ENCODE measurements at places on chromosomes 5 and 9.

DNA sequence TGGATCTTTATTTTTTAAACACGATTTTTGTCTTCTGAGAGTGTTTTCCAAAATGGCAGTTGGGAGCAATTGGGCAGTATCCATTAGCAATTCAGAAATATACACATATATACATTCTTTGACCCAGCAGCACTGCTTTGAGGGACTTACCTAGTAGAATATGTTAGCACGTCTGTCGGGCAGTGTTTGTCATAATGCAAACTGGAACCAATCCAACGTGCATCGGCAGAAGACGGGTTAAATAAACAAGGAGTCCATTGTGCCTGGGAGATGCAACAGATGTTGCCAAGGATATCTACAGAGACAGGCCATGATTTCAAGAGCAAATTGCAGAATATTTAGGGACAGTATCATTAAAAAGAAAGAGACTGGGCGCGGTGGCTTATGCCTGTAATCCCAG, 107.0 kb downstream of the COL5A1 start:
- DNase-seq: no peak

DNA sequence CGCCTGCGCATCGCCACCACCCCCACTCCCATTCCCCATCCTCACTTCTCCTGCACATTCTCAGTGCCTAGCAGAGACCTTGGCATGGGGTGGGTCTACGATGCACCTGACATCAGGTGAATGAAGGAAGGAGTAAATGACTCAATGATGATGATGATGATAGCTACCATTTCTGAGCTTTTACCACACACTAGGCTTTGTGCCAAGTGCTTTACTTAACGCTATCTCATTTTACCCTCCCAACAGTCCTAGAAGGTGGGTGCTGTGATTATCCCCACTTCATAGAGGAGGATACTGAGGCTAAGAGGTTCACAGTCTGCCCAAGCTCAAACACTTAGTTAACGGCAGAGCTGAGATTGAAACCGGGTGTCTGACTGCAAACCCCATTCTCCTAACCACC, 27.1 kb downstream of the CAMK2A start:
- DNase-seq: no peak

- DNase-seq: no peak
Observed at GRCh38 chr5:169300468-169301385, at the start of gene SLIT3. Gene SLIT3, minus strand, starts transcription at chr5:169301139. Its CDS starts 430 bp downstream, at chr5:169300709.

DNA sequence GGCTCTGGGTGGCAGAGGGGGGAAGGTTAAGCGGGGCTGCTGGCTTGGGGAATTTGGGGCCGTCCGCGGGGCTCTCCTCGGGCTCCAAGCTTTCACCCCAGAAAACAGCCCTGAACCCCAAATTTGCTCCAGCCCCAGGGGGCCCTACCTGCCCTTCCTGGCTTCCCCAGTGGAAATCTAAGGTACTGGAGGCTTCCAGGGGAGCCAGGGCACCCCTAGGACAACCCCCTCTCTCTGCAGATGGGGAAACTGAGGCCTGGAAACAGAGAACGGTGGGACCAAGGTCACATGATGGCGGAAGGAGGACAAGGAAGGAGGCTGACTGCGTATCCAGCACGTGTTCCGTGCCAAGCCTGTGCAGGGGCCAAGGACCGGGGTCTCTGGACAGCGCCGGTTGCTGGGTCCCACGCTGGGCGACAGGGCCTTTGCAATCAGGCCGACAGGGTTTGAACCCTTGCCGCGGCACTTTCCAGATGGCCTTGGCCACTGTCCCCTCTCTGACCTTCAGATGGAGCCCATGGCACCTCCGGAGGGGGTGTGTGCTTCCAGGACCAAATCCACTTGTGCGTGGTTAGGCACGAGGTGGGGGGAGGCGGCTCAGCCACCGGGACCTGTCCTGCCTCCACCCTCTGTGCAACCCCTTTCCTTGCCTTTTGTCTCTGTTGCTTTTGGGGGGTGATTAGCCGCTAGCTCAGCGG, 183.1 kb downstream of the C9orf50 start:
- DNase-seq: no peak

DNA sequence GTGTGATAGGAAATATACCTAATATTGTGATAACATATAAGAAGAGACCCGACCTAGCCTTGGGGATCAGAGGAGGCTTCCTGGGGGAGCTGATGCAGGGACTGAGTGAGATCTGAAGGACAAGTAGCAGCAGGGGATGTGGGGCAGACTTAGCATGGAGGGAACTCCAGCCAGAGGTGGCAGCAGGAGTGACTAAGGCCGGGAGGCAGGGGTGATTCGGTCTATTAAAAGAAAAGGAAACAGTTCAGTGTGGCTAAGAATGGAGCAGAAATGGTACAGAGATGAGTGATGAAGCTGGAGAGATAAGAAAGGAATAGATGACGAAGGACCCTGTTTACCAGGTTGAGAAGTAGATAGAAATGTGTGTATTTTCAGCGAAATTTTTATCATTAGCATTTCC, 408.8 kb downstream of the ENC1 start:
- no peak for DNase-seq

GRCh38 chr9:84136119-84136868, 155.7 kb downstream of the RMI1 start:
- no peak for DNase-seq

DNA sequence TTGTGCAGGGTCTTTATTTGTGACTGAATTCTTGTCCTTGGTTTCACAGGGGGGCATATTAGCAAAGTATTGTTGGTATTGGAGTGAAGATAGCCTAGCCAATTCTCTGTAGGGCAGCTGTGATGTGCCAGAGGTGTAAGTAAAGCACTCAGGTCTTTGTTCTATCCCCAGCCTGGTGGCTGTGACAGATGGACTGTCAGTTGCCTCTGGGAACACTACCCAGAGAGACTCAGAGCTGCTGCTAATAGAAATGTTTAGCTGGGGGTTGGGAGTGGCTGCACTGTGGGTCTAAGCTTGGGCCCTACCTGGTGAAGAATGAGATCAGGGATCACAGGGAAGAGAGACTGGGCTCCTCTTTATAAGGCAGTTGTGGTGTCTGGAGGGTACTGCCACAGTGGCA, 1006.5 kb upstream of the TYRP1 start:
- no peak for DNase-seq

- DNase-seq: no peak
Observed at GRCh38 chr9:115551396-115551795, 433.4 kb upstream of the TNC start.

- no peak for DNase-seq
Observed at GRCh38 chr9:128683340-128684064, 5.5 kb upstream of the SET start.

GRCh38 chr5:76475385-76475784, 72.3 kb downstream of the IQGAP2 start:
- no peak for DNase-seq

DNA sequence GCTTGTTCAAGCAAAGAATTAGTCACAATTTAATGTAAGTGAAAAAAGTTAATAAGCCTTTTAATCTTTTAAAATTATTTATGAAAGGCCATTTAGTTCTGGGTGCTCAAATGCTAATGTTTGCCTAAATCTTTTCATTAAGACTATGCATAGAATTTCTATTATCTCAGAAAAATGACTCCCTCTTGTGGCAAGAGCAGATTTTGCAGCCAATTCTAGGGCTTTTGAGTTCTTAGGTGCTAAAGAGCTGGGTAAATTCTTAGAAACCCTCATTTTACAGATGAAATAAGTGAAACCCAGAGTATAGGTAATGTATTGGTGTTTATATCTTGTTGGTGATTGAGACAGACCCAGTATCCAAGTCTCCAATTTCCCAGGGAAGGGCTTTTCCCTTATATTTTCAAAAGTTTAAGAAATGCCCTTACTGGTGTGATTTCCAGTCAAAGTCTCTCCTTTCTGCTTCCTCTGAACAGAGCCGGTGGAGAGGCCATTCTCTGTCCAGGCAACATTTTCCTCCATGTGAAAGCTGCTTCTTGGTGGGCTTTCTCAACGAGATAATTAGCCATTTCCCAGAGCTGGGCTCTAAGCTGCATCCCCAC, 24.1 kb upstream of the PCSK5 start:
- no peak for DNase-seq

DNA sequence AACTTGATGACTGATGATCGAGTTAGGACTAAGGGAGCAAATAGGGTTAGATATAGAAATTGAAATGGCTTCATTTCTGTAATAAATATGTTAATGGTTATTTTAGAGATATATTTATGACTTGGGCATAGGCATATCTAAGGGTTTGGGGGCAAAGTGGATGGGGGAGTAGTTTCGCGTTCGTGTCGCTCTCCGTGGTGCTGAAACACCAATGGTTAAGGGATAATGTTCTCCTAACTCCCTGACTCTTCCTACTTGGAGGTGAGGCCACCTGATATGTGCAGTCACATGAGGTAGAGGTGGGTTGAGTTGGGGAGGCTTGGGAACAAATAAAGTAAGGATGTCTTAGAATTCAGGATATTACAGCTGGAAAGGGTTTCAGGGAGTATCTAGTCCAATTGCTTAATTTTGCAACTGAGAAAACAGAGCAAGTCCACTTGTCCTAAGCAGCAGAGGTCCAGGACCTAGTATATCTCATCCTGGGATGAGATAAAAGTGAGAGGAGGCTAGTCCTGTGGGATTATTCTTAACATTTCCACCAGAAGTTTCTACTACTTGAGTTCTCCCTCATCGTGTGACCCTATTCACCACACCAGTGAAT, 44.0 kb upstream of the MAP1B start:
- DNase-seq: no peak

GRCh38 chr5:54717459-54717858, 199.9 kb downstream of the SNX18 start:
- no peak for DNase-seq

GRCh38 chr9:77892171-77892570, 139.4 kb downstream of the GNAQ start:
- DNase-seq: no peak

GRCh38 chr9:68877219-68877618, 136.7 kb downstream of the PRKACG start:
- no peak for DNase-seq

DNA sequence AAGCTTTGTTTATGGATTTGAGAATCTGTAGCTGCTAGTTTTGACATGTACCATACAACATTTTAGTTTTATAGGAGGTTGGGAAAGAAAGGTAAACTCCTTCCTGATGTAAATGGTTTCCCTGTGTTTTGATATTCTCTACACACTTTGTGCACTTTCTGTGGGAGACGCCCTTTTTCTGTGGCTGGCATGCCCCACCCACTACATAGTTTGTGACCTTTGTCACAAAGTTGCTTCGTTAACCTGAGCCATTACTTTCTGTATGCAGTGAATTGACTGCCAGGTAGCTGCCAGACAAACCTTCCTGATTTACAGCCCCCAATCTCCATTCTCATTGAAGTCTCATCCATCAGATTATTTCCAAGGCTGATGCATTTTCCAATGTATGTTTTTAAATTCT, 90.6 kb downstream of the NLN start:
- DNase-seq: no peak

GRCh38 chr9:93025736-93026135, 32.8 kb upstream of the SUSD3 start:
- no peak for DNase-seq

DNA sequence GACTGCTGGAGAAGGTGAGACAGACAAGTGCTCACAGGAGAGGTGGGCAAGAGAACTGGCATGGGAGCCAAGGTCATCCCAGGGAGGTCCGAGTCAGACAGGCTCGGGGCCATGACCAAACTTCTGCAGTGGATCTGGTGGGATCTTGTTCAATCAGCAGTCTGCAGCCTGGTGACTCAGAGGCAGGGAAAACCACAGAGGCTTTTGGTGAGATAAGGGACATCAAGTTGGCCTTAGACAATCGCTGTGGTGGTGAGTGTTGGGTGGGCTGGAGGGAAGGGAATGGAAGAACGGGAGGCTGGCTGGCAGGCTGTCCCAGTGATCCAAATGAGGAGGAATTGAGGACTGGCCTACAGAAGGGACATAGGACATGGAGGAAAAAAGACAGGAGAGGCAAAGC, 123.8 kb downstream of the TMEM174 start:
- no peak for DNase-seq

- no peak for DNase-seq
Observed at GRCh38 chr9:37710046-37710445, 43.6 kb upstream of the TRMT10B start.

Measured in activated T-helper 1 cell treated with anti-CD3 and anti-CD28 coated beads, Interleukin-2, amount 50 U/mL, for 16 hours (primary cell).